Epithelial cell of proximal tubule (primary cell): ENCODE measurements at places on chromosomes 12 and 14. TPM values are rescaled to one million over a fixed set of nuclear protein-coding genes. Genes with fewer than 3 reads are reported as not detected.

RIPK3 gene
- total RNA-seq = 6.4 and 7.6 TPM in 2 replicates

GRCh38 chr12:79360286-79360685 is 330.5 kb downstream of the PAWR start:
- no peak for DNase-seq

DNA sequence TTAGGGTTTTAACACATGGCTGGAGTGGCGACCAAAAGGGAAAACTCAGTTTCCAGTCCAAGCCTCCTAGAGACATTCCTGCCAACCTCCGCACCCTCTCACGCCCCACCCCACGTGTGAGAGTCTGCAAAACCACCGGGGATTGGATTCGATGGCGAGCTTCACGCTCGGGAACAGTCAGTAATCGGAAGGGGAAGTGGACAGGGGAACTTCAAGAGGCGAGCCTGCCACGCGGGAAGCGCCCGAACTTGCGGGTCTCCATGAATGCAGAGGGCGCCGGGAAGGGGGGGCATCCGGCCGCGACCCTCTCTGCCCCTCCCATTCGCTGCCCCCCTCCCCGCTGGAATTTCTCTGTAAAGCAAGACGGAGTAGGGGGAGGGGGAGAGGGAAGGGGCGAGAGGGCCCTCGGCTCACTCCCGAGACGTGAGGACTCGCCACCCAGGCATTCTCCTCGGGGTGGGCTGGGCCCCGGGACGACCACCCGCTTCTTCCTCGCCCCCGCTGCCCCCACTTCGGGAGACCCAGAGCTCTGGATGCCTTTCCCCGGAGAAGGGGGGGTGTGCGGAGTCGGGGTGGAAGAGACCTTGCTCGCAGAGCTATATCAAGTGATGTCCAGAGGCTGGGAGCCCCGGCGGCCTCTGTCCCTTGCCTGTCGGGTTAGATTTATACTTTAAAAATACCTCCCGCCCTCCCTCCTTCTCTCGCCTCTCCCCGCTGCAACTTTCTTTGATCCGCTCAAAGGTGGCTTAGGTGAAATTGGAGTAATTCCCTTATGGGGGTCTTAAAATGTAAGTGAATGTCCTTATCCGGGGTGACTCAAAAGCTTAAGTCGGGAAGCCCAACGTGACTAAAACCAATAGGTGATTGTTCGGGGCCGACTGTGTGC is 2.5 kb upstream of the CCND2 start:
- no peak for DNase-seq

- no peak for DNase-seq
Observed at GRCh38 chr14:55762595-55763232, 182.7 kb downstream of the KTN1 start.
